CD4-positive, alpha-beta T cell treated with Interferon alpha-2 for 1 hour (primary cell): ENCODE measurements at places on chromosomes 4 and X.

GRCh38 chrX:16633754-16634153 lies 16.2 kb upstream of the S100G start:
- no peak for DNase-seq

- no peak for DNase-seq
Observed at GRCh38 chrX:16807976-16808542, 21.8 kb downstream of the TXLNG start.

DNA sequence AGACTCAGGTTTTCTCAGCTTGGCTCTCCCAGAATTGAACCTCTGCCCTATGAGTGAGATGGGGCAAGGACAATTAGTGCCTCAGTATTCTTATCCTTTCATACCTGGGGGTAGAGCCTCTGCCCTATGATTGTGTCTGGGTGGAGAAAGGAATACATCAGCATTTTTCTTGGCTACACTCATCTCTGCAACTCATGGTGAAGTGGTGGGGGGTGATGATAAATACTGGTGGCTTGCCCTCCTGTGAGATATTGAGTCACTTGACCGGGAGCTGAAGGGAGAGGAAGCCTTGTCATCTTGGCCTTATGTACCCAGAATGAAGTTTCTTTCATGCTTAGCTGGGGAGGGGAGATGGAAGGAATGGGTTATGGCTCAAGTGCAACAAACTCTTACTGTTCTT lies 71.3 kb upstream of the ENOX2 start:
- DNase-seq = no peak

GRCh38 chr4:78926826-78927225 lies 12.4 kb downstream of the PAQR3 start:
- no peak for DNase-seq

GRCh38 chr4:40473578-40474388 lies 138.7 kb downstream of the CHRNA9 start:
- no peak for DNase-seq

DNA sequence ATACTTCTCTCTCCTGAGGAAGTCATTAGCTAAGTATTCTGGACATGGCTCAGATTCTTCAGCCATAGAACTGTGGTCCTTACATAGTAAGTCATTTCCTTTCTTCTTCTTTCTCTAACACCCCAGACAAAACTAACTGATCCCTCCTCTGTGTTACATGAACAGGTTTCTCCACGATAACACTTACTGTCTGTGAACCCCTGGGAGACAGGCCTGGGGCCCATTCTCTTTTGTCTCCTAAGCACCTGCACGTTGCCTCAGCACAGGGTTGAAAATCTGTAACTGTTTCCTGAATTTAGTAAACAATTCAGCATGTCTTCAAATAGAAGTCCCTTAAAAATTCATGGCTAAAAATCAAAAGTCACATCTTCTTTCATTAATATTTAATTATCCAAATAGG lies 24.7 kb downstream of the APBB2 start:
- no peak for DNase-seq
